ENCODE measurements at places on chromosomes 11 and 22.
A peak's percentile ranks its signal among the peaks of the same experiment; 100 is the strongest.

- no peak for DNase-seq
Measured at GRCh38 chr11:73667891-73668290, 21.5 kb downstream of the PLEKHB1 start.

GRCh38 chr11:116955949-116956348, 118.5 kb upstream of the APOA1 start:
- DNase-seq = no peak

DNA sequence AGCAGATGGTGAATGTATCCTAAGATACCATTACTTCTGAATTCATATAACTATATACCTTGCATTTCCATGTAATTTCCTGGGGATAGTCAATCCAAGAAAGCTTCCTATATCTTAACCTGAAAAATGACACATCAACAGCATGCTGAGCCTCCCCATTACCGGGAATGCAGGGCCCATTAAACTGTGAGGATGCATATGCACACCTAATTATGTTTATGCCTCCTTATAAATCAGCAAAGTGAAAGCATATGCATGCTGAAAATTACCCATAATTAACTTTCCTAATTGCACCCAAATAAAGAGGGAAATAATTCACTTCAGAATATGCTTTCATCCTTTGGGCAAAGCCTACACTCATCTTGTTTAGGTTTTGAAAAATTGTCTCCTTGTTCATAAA, 663.0 kb downstream of the KCNA4 start:
- DNase-seq = no peak

GRCh38 chr11:64447831-64448598, 89.1 kb downstream of the RPS6KA4 start:
- peak; percentile 4 for DNase-seq

DNA sequence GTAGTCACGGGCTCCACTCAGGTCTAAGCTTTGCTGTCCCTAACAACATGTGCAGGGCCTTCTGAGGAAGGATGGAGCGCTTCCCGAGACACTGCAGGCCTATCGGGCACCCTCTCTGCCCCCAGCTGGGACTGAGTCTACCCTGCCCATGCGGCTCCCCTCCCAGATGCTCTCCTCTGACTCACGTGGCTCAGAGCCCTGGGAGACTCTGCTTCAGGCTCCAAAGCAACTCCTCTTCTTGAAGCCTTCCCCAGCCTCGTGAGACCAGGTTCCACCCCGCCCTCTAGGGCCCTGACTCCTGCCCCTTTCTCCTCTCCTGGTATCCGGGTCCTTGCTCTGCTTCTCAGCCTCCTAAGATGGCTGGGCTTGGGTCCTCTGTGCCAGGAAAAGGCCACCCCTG, 28.4 kb upstream of the ARFGAP3 start:
- no peak for DNase-seq

DNA sequence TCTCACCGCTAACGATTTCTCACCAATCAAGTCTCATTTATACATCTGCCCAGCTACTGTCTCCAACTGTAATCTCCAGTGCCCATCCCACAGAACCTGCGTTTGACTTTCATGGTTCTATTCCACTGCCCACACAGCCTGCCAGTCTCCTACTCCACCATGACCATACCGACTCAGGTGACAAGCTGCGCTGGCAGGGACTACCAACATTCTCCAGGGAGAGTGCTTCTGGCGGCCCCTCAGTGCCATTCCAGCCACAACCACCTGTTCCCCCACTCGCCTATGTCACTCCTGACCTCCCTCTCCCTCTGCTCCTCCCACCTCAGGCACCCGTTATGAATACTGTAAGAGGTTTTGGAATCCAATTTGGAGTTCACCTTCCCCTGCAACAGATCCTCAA, 108.5 kb upstream of the BID start:
- DNase-seq = no peak

GRCh38 chr11:85348945-85349344, 278.2 kb downstream of the DLG2 start:
- DNase-seq = no peak

DNA sequence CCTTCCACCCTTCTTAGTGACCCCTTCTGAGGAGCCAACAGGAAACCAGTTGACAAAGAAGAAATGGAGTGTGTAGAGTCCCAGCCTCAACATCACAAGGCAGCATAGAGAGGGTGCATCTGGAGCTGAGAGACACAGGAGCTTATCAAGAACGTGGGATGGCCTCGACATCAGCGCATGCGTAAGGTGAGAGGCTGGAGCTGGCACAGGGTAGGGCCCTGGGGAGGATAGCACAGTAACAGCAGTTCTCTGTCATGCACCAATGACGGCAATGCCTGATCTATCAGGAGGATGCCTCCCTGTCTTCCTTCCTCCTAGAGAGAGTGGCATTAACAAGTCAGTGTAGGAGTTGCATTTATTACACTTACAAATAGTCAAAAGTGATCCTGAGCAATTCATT, 426.1 kb downstream of the NTM start:
- no peak for DNase-seq

Data from SHP77 (cell line).